ENCODE measurements at places on chromosomes 3 and 15.

- no peak for DNase-seq
These were observed 13.4 kb upstream of the NR2F2 start for GRCh38 chr15:96316953-96317629.

- no peak for DNase-seq
These were observed 155.7 kb downstream of the RAB11A start for GRCh38 chr15:66025015-66025452.

- peak; percentile 49 for DNase-seq
These were observed at the start of gene CPEB1 for GRCh38 chr15:82647045-82647834. Gene CPEB1 (minus strand): TSS chr15:82647363. CDS start chr15:82628459, 18,904 bp downstream.

- no peak for DNase-seq
These were observed 31.1 kb downstream of the FAH start for GRCh38 chr15:80183886-80184285.

GRCh38 chr3:74883690-74884089 lies 269.2 kb upstream of the CNTN3 start:
- no peak for DNase-seq

GRCh38 chr3:149969940-149970715 lies 567 bp downstream of the PFN2 start:
- peak; percentile 72 for DNase-seq

DNA sequence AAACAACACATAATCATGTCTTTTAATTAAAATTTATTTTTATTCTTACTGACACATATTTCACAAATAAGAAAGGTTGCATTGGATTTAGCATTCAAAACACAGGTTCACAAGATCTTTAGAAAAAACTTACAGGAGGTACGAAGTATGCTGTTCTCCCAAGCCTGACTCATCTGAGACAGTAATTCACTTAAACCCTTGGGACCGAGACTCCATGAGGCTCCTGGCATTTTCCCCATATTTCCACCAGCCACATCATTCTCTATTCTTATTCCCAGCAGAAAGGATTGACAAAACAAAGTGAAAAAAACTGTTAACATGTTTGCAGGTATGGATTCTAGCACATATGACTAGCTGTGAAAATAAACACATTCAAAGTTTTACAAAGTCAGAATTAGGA lies 52.6 kb downstream of the CNTN3 start:
- no peak for DNase-seq

DNA sequence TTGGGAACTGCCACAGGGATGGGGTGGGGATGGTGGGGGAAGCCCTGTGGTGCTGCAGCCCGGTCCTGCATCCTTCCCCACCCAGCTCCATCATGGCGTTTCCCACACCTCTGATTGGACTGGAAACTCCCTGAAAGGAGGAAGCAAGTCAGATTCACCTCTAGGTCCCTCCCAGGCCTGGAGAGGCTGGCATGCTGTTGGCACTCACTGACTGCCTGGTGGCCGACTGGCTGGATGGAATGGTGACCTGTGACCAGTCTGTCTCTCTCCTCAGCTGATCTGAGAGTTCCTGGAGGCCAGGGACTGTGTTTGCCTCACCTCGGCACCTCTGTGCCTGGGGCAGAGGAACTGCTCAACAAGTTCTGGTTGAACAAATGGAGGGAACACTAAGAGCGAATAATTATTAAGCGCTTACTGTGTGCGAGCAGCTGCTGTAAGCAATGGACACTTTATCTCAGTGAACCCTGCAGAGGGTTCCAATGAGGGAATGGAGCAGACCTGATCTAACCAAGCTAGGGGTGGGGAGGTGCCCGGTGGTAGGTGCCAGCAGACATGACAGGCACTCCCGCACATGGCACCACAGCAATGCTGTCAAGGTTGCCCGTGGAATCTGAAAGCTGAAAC lies 3.5 kb upstream of the HHATL start:
- no peak for DNase-seq
